Motor neuron (in vitro differentiated cells): ENCODE measurements at places on chromosomes 12 and 14. TPM values are rescaled to one million over a fixed set of nuclear protein-coding genes. Genes with fewer than 3 reads are reported as not detected.

DNA sequence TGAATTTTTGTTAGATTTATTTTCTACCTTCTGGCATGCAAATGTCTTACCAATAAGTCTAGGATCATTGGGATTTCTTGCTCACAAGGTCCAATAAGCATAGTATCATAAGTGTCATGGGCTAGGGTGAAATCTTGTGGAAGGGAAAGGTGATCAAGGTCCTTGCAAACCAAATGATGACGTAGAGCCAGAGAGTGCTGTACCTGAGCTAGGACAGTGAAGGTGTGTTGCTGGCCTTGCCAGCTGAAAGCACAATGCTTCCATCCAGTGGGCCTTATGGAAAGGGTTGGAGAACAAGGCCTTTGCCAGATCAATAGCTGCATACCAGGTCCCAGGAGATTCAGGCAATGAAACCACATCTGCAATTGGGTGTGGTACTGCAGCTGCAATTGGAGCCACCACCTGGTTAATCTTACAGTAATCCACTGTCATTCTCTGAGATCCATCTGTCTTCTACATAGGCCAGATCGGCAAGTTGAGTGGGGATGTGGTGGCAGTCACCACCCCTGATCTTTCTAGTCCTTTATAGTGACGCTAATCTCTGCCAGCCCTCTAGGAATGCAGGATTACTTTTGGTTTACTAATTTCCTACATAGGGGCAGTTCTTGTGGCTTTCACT is 208.9 kb upstream of the MYL2 start:
- no peak for ATAC-seq

GRCh38 chr14:74018174-74018585 is 908 bp downstream of the ENTPD5 start:
- ATAC-seq, result peak; percentile 19

DNA sequence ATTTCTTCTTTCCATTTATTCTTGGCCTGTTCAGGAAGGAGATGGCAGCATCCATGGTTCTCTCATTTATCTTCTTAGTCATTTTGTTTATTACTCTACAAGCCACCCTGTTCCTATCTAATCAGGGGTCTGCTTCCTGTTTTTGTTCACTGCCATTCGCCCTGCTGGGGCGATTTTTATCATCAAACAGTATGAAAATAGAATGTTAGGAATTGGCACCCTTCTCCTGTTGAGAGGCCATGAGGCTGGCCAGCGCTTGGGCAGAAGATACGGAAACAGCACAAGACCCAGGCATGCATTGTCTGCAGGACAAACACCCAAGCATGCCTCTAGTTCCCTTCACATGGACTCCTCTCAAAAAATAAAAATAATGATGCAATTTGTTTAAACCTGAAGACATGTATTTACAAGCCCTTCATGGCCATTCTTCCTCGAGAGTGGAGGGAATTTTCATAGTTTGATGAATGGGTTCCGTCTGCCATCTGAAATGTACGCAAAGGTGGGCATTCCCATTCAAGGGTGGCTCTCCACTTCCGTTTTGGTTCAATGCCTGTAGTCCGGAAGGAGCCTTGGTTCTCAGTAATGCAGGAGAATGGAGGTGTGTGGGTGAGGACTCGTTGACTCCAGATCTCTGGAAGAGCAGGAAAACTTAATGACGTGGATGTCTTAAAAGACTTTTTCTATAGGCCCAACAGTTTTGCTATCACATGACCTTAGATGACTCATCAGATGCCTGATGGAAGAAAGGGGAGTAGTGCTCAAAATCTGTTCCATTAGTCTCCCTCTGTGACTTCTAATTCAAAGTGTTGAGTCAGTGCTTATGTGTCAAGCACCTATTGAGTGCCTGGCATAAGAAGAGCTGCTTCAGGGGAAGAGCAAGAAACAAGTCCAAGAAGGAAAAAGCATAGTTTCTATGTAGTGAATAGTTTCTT is 252.4 kb upstream of the TBX3 start:
- no peak for ATAC-seq

The SERPINA5 gene
- 1.6 and 2.3 TPM in 2 replicates for total RNA-seq

- ATAC-seq, result peak; percentile 86
These were observed at the start of gene SLC25A29 for GRCh38 chr14:100306101-100306997. Gene SLC25A29, minus strand, starts transcription at chr14:100306444. Its CDS starts 212 bp downstream, at chr14:100306232.

DNA sequence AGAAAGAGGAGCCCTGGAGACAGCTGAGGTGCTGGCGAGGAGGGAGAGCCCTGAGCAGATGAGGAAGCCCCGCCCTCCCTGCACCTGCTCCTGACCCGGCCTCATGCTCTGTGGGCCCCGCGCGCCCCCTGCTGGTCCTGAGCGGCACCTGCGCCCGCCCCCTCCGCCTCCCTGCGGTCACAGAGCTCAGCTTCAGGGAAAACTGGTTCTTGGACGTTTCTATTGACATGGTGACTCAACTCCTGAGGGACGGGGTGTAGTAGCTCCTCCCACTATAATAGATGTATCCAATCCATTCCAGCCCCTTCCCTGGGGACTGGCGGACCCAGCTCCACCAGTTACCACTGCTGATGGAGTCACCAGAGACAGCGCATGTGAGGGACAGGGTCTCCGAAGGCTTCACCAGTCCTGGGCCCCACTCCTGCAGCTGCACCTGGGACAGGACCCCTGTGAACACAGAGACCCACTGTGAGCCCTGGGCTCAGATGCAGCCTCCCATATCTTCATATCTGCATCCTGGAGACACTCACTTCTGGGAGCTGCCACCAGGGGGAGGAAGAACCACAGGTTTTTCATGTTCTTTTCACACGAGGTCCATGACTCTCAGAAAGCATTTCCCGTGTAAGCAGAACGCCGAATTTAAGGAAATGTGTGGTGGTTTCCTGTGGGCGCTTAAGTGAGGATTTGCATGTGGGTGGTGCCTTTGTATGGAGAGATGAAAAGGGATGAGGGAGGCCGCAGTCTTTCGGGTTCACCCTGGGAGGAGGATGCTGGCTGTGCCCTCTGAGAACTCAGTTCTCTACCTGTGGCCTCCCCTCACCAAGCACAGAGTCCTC is 1346.4 kb downstream of the TMEM121 start:
- peak; percentile 79 for ATAC-seq

The NPFF gene
- total RNA-seq, result 1.3 TPM in 1 of 2 replicates, not detected in the other

The TBX3 gene
- 0.67 and 0.73 TPM in 2 replicates for total RNA-seq

The DPF3 gene
- 5.5 and 12.1 TPM in 2 replicates for total RNA-seq

DNA sequence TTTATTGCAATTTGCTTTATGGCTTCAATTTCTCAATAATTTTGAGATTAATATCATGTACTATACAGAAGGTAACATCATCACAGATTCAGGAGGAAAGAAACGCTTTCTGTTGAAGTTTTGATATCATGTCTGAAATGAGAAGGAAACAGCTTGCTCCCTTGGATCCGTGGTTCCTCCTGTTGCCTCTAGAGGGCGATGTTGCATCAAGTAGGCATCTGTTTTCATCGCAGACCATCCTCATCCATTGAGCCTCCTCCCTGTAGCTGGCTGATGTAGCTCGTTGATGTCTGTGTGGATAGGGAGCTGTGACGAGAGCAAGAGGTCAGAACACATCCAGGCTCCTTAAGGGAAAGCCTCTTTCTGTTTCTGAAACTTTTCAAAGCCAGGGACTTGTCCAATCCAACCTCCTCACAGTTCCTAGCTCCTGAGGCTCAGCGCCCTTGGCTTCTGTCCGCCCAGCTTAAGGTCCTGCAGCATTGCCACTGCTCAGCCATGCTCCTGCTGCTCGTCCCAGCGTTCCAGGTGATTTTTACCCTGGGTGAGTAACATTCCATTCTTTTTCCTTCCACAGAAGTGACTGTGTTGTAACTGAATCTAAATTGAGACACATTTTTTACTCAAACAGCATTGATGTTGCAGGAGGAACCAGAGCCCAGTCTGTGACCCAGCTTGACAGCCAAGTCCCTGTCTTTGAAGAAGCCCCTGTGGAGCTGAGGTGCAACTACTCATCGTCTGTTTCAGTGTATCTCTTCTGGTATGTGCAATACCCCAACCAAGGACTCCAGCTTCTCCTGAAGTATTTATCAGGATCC is 304.8 kb upstream of the OR4E1 start:
- no peak for ATAC-seq

The HOXC10 gene
- 0.14 and 0.45 TPM in 2 replicates for total RNA-seq

GRCh38 chr12:24731596-24731995 is 217.3 kb downstream of the BCAT1 start:
- no peak for ATAC-seq

GRCh38 chr14:47345016-47345415 is 330.4 kb downstream of the MDGA2 start:
- ATAC-seq, result no peak

The ULK1 gene
- 9.8 and 11.3 TPM in 2 replicates for total RNA-seq

- no peak for ATAC-seq
These were observed 57.2 kb downstream of the CLMN start for GRCh38 chr14:95262511-95262891.

DNA sequence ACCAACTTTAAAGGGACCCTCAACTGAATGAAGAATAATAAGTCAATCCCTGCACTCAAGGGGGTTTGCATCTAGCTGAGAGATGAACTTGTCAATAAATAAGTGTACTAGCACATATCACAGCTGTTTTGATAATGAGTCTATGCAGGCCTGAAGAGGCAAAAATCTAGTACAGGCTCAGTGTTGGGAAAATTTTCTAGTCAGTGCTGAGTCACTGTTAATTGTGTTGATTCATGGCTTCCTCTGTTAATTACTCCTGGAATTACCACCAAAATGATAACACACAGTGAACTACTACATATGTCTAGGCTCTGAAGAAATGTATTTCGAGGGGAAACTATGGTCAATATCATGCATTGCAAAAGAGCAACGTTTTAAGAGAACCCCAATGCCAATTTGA is 18.9 kb downstream of the SNRPF start:
- no peak for ATAC-seq

The SLC17A8 gene
- total RNA-seq, result 0.33 and 0.55 TPM in 2 replicates

- no peak for ATAC-seq
These were observed 31.8 kb upstream of the RAD51AP1 start for GRCh38 chr12:4506870-4507269.

The DTX3 gene
- 13.6 and 22.4 TPM in 2 replicates for total RNA-seq

DNA sequence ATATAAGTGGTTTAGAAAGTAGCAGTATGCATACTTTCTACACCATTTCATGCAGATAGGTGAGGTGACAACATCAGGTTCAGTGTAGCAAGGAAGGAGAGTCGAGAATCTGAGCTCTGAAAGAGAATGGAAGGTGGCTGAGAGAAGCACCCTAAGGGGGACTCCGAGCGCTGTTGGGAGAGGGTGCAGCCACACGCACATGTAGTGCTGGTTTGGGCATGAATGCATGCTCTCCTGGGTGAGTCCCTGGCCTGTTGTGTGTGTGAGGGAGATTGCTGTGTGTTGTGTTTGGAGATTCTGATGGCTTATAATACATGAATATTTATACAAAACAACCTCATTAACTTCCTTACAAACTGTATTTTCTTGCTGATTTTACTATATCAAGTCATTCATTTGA is 180.3 kb upstream of the LRIG3 start:
- no peak for ATAC-seq

The OR6C6 gene
- total RNA-seq, result not detected in 2 replicates

DNA sequence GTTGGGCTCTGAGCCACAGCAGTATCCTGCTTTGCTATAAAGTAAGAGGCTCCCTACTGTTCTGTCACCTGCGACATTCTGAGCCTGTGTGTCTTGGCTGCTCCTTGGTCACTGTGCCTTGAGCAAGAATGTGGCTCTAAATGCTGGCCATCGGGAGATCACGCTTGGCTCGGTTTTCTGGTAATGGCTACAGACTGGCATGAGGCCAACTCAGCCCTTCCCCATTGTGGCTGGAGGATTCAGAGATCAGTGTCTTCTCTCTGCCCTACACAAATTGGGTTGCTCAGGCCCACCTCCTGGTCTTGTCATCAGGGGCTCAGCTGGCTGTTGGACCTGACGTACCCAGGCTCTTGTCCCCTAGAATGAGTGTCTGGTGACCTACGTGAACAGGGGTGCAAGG is 94.5 kb downstream of the PLXNC1 start:
- ATAC-seq, result no peak

DNA sequence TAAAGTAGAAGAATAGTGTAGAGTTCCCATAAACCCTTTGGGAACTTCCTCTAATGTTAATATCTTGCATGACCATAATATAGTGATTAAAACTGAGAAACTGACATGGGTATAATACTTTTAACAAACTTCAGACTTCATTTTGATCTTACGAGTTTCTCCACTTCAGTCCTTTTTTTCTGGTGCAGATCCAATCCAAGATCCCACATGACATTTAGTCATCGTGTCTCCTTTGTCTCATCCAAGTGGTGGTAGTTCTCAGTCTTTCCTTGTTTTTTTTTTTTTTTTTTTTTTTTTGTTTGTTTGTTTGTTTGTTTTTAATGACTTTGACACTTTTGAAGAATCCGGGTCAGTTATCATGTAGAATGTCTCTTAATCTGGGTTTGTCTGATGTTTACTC is 179.2 kb downstream of the CACNA1C start:
- no peak for ATAC-seq

- no peak for ATAC-seq
These were observed 60.2 kb upstream of the MDM1 start for GRCh38 chr12:68392376-68392775.

DNA sequence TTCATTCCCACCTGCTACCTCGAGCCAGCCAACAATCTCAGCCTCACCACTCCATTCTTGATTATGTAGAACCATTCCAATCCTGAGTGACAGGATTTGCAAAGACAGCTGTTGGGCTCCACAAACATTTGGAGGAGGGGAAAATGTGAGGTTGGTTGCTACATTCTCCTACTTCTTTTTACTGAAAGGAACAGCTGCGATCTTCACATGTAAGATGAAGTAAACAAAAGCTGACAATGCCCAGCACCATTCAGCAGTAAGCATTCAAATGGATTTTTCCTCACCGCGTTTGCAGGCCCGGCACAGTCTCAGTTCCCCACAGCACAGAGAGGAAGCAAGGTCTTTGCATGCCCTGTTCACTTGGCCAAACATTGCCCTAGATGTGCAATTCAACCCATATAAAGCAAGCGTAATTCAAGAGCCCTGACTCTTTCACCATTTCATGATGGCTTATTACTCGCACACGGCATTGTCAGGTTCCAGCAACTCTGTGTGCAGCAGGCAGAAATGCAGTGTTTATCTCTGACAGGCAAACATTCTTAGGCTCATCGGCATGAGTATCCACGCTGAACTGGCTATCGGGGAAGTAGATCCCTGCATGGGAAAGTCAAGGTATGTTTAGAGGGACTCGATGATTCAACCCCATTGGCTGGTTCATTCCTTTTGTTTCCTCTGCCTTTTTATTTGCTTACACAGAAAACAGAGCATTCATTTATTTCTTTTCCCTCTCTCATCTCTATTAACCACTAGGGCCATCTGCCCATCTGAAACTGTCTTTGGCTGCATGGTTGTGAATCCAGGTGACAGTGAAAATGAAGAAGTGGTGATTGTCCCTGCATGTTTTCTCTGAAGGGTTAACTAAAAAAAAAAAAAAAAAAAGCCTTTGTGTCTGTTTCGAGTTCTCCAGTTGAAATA is 236.1 kb upstream of the PLEKHG7 start:
- ATAC-seq, result peak; percentile 84

The TMEM119 gene
- 2.0 and 2.1 TPM in 2 replicates for total RNA-seq

GRCh38 chr14:100903672-100904185 is at the start of gene RTL1:
Gene RTL1, minus strand, starts transcription at chr14:100903722. Its CDS starts 18,934 bp downstream, at chr14:100884788.
- no peak for ATAC-seq

DNA sequence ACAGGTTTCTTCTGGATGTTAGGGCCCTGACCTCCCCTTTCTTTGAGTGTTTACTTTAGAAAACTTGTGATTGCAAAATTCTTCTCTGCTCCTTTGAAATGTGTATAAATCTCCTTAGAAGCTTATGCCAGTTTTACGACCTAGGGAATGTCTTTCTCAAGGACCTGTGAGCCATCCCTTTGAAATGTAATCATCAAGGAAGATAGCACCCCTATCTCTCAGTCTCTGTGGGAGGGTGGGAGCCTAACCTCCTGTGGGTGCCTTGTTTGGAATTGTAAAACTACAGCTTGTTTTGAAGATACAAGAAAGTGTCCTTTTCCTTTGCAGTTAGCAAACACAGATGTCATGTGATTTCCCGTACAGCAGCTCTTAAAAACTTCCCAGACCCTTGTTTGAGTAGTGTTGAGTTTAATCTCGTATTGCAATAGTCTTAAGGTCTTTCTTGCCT is 3.3 kb downstream of the OR10AD1 start:
- no peak for ATAC-seq

The CLEC4E gene
- total RNA-seq, result 0.22 and 0.41 TPM in 2 replicates
